K562 (cell line): ENCODE measurements at places on chromosomes 6 and 20. TPM values are rescaled to one million over a fixed set of nuclear protein-coding genes. Genes with fewer than 3 reads are reported as not detected.

LPA gene
- total RNA-seq, result 0.04 and 0.18 TPM in 2 replicates

DNA sequence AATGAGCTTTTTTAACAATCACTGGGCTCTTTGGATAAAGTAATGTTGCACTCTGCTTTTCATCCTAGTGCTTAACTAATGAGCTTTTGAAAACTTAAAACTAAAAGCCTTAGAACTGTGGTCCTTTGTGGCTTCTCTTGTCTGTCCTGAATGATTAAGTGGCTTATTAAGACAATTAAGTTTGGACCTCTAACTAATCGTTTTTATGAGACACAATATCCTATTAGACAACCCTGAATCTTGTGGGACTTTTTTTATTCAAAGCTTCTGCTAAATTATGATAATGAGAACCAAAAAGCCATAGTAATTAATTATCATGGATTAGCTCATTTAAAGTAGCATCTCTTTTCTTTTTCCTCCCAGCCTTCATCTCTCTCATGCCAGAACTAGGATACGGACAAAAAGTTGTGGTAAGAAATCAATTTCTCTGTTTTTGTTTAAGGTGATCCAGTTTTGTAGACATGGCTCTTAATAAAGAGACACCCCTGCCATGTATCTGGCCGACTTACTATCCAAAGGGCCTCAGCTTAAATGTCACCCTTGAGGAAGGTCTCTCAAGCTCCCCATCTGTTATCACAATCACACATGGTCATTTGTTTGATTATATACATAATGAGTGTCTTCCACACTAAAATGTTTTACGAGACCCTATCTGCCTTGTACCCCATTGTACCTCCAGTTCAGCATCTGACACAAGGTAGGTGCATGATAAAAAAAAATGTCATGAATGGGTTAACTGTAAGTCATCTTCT is 384.4 kb upstream of the IRAK1BP1 start:
- no peak for DNase-seq

- DNase-seq, result no peak
Measured at GRCh38 chr20:41316051-41316450, 1.5 kb downstream of the ZHX3 start.

RARS2 gene
- 32.9 and 33.5 TPM in 2 replicates for total RNA-seq

DNA sequence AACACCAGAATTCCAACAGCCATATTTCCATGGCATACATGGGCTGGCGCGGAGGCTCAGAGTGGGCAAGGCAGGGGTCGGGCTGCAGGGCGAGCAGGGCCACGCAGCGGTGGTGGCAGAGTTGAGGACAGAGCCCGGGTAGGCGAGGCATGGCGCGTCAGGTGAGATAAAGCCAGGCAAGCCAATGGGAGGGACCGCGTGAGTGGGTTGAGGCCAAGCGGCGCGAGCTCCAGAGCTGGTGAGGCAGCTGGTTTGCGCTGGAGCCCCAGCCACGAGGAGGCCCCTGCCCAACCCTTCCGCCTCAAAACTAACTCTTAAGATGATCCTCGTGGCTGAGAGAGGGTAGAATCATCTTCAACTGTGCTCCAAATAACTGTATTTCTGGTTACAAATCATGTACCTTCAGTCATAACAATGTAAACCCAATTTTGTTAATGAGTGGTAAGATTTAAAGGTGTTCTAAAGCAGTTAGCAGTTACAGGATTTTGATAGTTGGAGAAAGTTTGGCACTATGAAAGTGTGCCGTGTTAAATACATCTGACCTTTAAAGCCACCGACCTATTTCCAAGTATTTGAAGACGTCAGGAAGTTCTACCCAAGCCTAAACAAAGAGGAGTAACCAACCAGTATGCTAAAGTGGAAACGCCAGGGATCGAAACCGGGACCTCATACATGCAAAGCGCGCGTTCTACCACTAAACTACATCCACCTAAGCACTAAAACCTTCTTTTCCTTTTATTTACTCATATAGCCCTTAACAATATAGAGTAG is 107.9 kb downstream of the GPX5 start:
- no peak for DNase-seq

GRCh38 chr6:94095961-94096360 is 676.6 kb upstream of the EPHA7 start:
- DNase-seq, result no peak

GRCh38 chr6:7138046-7138531 is 30.3 kb downstream of the RREB1 start:
- no peak for DNase-seq

TSHZ2 gene
- total RNA-seq, result 0.11 and 0.20 TPM in 2 replicates

DNA sequence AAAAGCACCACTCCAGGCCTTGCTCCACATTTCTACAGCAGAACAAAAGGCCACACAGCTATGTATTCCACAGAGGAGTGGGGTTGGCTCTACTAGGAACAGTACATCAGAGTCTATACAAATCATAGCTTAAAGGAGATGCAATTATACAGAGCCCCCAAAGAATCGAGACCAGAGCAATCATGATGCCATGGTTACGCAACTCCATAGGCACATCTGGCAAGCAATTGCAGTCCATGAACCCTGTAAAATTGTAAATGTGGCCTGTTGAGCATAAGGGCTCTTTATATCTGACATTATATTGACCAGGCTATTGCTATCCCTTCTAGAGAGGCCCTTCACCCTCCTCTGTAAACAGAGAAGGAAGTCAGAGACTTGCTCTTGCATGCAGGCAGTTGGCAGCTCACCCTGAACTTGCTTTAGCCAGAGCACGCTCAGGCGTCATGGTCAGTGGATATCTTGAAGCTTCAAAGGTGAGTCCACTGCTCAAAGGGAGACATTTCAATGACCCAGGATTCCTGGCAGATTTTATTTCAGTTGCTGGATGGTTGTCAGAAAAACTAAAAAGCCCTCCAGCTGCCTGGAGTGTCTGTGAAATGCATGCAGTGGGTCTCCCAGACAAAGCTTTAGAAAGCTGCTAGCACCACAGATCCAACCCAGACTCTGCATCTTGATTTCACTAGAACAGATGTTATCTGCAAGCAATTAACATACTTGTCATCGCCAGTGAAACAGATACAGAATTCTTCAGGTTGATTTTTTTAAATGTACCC is 357.2 kb downstream of the CENPW start:
- no peak for DNase-seq

DNA sequence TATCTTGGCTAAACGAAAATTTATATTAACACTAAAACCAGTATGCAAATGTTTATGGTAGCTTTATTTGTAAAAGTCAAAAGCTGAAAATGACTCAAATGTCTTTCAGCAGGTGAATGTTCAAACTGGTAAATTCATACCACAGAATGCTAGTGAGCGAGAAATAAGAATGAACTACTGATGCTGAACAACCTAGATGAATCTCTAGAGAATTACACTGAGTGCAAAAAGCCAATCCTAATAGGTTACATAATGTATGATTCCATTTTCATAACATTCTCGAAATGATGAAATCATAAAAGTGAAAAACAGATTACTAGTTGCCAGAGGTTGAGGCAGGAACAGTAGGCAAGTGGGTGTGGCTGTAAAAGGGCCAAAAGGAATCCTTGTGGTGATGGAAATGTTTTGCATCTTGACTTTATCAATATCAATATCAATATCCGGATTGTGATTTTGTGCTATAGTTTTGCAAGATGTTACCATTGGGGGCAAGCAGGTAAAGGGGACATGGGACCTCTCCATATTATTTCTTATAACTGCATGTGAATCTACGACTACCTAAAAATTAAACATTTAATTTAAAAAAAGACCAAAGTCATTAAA is 26.1 kb downstream of the ZNF311 start:
- no peak for DNase-seq

RTF2 gene
- 83.5 and 84.9 TPM in 2 replicates for total RNA-seq

CYP21A2 gene
- total RNA-seq, result 1.3 and 1.4 TPM in 2 replicates

GRCh38 chr20:44733341-44734069 is 12.2 kb upstream of the KCNK15 start:
- peak; percentile 58 for DNase-seq

TAGAP gene
- 0.07 and 0.27 TPM in 2 replicates for total RNA-seq

DNA sequence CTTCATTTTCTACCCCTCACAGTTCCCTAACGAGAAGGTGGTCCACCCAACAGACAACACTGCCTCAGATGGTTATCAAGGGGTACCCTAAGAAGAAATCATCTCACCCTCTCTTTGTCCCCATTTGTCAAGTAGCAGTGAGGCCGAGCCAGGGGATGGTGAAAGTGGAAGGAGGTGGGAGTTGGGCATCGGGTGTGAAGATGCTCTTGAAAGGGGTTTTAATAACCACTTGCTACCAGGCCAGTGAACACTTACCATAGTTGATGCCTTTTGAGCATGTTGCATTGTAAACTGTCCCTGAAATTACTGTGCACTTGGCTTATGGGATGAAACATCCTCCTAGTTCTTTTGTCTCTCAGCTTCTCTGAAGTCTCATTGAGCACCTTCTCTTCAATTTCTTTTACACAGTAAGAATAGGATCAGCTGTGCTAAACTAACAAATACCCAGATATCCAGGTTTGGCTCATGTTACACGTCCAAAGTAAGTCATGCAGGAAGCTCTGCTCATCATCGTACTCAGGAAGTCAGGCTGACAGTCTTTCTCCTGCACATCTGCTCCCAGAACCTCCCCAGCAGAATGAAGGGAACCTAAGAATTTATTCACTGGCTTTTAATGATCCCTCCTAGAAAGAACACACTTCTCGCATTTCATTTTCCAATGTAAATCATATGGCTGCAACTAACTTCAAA is 13.3 kb downstream of the HLA-DPB1 start:
- no peak for DNase-seq

CLVS2 gene
- total RNA-seq, result 0.13 TPM in 1 of 2 replicates, not detected in the other

ATP6V1G2 gene
- 0.47 and 0.49 TPM in 2 replicates for total RNA-seq

DNA sequence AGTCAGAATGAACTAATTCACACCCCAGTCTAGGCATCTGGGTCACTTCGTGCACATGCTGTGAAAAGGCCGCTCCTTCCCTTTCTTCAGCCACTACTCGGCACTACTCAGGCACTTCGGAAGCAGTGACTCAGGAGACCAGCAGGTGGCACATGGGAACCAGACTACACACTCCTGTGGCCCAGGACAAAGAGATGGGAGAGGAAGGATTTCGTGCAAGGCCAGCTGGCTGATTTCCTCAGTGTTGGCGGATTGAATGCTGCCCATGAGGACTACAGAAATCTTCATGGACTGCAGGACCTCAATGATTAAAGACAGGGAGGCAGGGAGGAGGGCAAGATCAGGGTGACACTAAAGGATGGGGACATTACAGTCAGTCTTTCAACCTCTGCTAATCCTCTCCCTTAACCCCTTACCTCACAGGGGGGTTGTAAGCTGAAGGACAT is 117.8 kb upstream of the SPACA1 start:
- peak; percentile 77 for DNase-seq

- no peak for DNase-seq
Measured at GRCh38 chr6:49519660-49520059, 19.9 kb downstream of the GLYATL3 start.

DNA sequence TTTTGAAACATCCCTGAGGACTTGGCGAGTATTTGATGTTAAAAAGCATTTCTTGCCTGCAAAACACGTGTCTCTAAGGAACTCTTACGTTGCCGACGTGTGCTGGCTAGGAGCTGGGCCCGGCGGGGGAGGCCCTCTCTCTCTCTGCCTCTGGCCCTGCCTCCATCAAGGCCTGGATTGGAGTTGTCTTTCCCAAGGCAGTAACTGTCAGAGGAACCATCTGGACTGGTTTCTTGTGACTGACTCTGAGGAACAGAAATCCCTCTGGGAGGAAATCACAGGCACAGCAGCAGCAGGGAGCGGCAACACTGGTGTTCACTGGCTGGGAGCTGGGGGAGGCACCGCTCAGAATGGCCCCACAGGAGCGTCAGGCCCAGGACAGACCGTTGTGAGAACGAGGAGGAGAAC is 244.2 kb downstream of the NRN1 start:
- DNase-seq, result no peak

DNA sequence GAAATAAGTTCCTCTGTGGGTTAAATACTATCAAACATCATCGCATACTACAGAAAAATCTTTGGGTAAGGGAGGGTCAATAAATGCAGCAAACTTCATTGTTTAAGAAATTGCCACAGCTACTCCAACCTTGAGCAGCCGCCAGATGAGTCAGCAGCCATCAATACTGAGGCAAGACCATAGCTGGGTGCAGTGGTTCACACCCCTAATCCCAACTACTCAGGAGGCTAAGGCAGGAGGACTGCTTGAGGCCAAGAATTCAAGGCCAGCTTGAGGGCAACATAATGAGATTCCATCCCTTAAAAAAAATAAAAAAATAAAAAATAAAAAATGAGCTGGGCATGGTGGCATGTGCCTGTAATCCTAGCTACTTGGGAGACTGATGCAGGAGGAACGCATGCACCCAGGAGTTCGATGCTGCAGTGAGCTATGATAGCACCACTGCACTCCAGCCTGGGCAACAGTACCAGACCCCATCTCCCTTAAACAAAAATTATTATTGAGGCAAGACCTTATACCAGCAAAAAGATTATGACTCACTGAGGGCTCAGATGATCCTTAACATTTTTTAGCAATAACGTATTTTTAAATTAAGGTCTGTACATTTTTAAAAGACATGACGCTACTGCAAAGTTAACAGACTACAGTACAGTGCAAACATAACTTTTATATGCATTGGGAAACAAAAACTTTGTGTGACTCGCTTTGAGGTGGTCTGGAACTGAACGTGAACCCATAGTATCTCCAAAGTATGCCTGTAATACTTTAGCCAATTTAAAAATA is 8.8 kb downstream of the SRPK1 start:
- DNase-seq, result no peak

DNA sequence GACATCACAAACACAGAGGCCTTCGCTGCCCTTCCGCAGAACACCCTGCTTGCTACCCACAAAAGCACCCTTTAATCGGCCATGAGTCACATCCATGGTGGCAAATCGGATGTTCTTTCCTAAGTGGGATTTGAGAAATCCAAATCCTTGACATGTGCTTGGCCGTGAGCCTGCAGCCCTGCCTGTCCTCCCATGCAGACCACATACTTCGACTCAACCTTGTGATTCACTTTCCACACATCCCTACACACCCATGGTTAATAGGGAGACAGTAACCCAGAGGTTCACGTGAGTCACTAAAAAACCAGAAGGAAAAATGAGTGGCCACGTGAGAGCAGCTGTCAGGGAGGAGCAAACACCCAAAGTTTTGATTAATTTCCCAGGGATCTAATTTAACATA is 19.4 kb downstream of the RAMACL start:
- no peak for DNase-seq

- DNase-seq, result no peak
Measured at GRCh38 chr6:11971154-11971553, 41.0 kb upstream of the HIVEP1 start.

GRCh38 chr6:34705241-34705640 is 8.7 kb upstream of the ILRUN start:
- no peak for DNase-seq

- DNase-seq, result no peak
Measured at GRCh38 chr20:5845681-5846615, 95.7 kb downstream of the SHLD1 start.

- DNase-seq, result no peak
Measured at GRCh38 chr6:122422614-122423267, 23.3 kb downstream of the HSF2 start.

FERMT1 gene
- total RNA-seq, result 0.07 and 0.09 TPM in 2 replicates

RPP40 gene
- total RNA-seq, result 28.1 and 30.2 TPM in 2 replicates

CDC25B gene
- total RNA-seq, result 31.4 and 35.7 TPM in 2 replicates

DNA sequence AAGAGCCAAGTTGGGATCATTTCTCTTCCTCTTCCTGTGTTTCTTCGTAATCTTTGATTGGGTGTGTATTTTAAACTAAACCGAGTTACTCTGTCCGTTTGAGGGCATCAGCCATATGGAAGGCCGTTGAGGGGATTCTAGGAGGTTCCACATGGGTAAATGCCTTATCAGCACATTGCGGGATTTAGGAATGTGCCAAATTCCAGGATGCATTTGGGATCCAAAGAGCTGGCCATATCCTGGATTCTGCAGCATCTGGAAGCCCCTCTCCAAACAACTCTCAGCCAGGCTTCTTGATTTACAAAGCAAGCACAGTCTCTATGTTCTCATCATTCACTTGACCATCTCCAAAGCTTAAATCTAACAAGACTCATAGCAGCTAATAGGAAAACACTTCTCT is 67.6 kb upstream of the RIN2 start:
- DNase-seq, result no peak

TMEM200A gene
- total RNA-seq, result 0.04 and 0.07 TPM in 2 replicates
